CD4-positive, alpha-beta T cell treated with Interleukin-6 at 100 ng/mL for 8 hours (primary cell): ENCODE measurements at places on chromosomes 3 and 15.

DNA sequence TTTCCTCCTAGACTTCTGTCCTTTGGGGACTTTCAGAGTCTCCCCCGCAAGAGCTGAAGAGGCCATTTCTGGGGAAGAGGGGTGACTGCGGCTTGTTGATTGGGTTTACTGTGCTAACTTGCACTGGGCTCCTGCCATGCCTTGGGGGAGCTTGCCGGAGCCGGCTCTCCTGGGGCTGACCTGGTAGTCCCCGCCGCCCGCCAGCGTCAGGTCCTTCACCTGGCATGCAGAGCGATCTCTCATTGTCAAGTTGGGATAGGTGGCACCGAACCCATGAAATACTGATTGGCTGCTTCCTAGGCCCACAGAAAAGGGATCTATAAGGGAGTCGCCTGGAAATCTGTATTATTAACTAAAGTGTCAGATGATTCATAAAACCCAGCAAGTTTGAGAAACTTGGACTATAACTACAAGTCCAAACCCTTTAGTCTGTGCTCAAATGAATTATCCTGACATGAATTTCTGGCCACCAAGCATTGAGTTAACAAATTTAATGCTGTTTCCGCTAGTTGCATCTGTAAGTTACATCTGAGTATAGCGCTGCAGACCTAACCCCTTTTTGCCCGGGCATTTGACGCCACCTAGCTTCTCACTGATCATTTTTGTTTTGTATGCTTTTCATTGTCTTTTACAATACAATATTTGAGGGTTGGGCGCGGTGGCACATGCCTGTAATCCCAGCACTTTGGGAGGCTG is 607 bp upstream of the IMP3 start:
- peak; percentile 69 for DNase-seq

GRCh38 chr15:52076889-52077781 is 35.4 kb downstream of the BCL2L10 start:
- DNase-seq = no peak

- no peak for DNase-seq
Observed at GRCh38 chr3:161137260-161137659, 32.1 kb upstream of the B3GALNT1 start.

GRCh38 chr15:79195802-79196201 is 86.7 kb upstream of the ANKRD34C start:
- DNase-seq = no peak

GRCh38 chr3:172152874-172153273 is 113.5 kb downstream of the FNDC3B start:
- no peak for DNase-seq

DNA sequence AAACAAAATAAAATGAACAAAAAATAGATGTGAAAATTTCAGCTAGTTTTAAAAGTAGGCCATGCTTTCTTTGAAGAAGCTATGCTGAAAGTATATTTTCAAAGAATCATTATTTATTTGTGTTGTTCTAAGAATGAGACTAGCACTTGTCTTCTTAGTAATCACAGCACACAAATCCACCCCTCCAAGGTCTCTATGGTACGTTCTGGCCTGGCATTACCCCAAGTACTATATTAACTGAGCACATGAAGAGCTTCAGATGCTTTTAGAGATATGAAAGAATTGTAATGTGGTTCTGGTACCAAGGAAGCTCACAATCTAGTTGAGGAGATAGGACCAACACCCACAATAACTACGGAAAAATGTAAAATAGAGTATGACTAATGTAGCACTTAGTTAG is 416.5 kb downstream of the PLCL2 start:
- DNase-seq = no peak

GRCh38 chr3:124558991-124559845 is 171.0 kb upstream of the UMPS start:
- no peak for DNase-seq

DNA sequence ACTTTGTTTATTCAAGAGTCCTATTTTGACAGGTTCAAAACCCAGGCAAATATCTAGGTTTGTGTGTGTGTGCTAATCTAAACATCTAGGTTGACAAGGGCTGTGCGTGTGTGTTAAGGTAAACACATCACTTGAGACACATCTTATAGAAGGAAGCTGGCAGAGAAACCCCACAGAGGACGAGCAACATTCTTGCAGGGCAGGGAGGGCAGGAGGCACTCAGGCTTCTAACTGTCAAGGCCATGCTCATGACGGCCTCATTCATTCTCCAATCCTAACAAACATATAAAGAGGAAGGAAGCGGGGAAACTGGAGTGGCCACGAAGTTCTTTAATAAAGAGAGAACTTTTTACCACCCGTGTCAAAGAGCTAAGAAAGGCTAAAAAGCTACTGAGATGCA is 43.4 kb downstream of the SLCO2A1 start:
- no peak for DNase-seq

GRCh38 chr15:51621155-51621765 is 1.3 kb downstream of the DMXL2 start:
- DNase-seq = no peak

DNA sequence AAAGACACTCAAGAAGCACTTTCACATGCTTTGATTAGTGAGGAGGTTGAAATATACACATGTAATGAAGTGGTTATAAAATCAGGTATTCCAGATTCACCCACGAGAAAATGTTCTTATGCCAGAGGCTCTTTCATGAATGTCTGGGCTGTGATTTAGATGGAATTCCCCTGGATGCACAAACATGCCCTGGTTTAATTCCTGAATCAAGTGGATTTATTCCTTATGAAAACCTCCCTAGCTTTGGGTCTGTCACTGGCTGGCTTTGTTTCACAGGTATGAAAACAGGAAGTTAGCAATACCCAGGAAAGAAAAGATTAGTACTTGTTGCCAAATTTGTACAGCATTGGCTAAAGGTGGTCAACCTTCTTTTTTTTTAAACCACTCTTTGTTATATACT is 1123.0 kb downstream of the ROBO1 start:
- DNase-seq = no peak

DNA sequence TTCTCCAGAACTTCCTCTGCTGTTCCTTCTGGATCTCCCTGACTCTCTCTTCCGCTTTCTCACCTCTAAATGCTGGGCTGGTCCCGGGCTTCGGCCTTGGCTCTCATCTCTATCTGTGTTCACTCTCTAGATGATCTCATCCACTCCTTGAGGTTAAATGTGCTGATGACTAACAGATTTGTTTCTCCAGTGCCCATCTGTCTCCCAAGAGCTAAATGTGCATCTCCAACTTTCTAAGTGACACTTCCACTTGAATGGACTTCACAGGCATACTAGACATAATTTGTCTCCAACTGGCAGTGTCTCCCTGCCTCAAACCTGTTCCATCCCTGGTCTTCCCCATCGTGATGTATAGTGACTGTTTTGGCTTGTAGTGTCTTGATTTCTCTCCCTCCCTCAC is 95.3 kb downstream of the ITPR1 start:
- DNase-seq = no peak

DNA sequence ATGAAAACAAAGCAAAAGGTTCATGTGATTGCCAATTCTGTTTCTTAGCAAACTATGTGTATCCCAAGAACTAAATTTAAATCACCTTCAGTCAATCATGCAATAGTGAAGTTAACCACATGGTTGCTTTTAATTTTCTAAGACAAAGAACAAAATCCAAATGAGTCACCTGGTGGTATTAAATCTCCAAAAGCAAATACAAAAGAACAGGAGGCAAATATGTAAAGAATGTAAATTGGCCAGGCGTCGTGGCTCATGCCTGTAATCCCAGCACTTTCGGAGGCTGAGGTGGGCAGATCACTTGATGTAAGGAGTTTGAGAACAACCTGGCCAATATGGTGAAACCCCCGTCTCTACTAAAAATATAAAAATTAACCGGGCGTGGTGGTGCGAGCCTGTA is 54.2 kb upstream of the PIK3R4 start:
- DNase-seq = no peak

DNA sequence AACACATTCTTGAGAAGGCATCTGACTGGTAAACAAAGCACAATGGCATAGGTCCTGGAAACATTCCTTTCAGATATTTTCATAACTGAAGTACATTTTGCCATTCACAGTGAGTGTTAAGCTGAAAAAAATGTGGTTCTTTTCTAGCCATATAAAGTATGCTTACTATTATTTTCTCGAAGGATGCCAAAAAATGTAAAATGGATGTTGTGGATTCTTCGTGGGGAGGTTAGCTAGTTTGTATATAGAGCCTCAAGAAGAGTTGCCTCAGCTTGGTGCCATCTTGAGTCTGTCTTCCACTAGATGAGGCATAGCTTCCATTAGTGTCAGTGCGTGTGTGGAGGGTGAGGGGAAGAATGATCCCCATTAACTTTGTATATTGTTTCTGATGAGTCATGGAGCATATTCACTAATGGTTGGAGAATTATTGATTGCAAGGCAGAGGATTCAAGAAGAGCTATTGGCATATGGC is 4.1 kb downstream of the MBNL1 start:
- DNase-seq = peak; percentile 24

GRCh38 chr3:12509466-12509865 is 25.2 kb downstream of the TSEN2 start:
- no peak for DNase-seq

GRCh38 chr3:66692042-66692765 is 191.4 kb upstream of the LRIG1 start:
- DNase-seq = no peak

GRCh38 chr3:354432-354831 is 157.9 kb downstream of the CHL1 start:
- no peak for DNase-seq

GRCh38 chr15:90901175-90902039 is 1.7 kb upstream of the MAN2A2 start:
- DNase-seq = no peak

DNA sequence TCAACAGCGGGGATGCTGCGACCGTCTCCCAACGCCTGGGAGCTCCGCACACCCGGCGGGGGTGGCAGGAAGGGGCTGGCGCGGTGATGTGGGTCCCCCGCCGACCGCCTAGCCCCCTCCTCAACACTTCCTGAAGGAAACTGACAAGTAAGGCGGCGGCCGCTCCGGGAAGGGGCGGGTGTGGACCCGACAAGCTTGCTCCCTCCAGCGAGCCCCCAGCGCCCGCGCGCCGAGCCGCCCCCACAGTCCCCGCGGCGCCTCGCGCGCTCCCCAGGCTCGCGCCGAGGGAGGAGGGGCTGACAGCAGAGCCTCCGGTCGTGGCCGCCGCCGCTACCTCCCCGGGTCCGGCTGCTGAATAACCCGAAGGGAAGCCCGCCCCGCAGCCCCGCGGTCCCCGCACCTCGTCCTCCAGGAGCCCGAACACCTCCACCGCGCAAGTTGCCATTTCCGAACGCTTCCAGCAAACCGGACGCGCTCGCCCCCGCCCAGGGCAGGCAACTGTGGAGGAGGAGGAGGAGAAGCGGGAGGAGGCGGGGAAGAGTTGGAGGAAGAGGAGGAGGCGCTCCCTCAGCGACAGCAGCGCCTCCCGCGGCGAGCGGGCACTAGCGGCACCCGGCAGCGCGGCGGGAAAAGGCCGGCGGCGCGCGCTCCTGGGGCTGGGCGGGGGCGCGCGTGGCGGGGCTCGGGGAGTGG is at the start of gene NEDD4:
Gene NEDD4 (minus strand): TSS at position 502 of the 693 bp plus-strand sequence. CDS start 57 bp downstream, at position 445.
- peak; percentile 71 for DNase-seq

- DNase-seq = no peak
Observed at GRCh38 chr15:57421551-57421950, 45.2 kb downstream of the CGNL1 start.

DNA sequence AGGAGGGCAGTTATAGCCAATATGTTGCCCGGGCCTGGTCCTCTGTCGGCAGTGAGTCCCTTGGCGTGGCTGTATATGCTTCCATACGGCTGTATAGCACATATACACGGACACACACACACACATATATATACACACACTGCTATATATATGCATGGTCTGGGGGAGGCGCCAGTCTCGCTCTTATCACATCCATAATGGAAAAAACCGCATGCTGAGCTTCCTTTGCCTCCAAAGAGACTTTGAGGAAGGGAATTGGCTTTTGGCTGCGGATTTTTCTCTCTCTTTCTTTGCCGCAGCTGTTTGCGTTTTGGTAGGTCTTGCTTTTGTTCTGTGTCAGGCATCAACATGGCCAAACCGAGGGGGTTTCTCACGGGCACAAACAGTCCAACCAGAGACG is 11.3 kb upstream of the TMEM115 start:
- no peak for DNase-seq

DNA sequence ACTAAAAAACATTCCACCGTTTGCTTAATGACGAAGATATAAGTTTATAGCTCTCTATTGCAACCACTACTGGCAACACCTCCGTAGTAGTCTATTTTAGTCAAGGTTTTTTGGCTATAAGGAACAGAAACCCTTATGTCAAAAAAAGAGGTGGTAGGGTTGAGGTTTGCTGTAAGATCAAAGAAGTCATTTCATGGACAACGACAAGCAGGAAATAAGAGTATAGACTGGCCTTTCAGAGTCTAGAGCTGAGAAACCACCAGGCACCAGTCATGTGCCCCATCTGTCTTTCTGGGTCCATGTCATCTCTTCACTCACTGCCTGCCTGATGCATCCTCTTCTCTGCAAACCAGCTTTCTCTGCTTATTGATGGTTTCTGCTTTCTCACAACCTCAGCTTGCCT is 42.7 kb downstream of the THBS1 start:
- peak; percentile 62 for DNase-seq

DNA sequence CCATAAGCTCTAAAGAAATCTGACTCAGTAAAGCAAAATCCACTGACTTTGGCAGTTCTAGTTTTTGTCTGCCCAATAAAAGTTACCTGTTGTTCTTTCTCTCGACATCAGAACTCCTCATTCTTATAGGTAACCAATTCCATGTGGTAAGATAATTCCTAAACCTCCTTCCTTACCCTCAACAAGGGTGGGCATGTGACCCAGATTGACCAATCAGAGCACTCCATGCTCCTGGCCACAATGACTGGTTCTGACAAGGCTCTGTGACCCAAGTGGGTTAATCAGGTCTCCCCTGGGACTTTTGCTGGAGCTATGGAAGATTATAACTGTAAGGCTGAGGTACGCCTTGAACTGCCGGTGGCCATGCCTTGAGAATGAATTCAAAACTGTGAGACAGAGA is 31.7 kb downstream of the LINS1 start:
- no peak for DNase-seq

- DNase-seq = no peak
Observed at GRCh38 chr3:150610785-150611184, 7.7 kb downstream of the SELENOT start.

- no peak for DNase-seq
Observed at GRCh38 chr3:64368257-64369020, 143.2 kb upstream of the PRICKLE2 start.

DNA sequence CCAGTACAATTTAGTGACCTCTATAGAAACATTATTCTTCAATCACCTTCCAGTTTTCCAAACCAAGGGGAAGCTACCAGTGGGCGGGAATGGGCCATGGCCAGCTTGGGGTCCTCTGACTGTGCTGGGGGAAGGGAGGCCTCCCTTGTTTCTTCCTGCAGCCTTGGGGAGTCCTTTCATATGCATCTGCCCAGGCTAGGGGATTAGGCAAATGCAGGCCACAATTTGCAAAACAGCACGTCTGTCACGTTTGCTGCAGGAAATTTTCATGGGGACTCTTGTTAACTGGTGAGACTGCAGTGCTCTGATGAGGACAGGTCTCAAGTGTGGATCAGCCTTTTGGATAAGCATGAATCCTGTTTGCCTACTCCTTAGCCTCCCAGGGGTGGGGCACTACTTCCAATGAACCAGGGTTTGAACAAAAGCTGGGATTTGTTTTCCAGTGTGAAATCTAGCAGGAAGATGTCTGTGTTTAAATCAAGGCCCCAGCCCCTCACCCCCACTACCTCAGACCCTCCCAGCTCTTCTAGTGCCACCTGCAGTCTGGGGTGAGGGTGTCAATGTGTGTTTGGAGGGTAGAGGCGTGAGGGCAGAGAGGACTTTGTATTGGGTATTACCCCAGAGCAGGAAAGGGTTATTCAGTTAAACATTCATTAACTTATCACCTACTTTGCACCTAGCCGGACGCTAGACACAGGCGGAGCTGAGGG is 219.9 kb downstream of the OPA1 start:
- DNase-seq = no peak

- DNase-seq = no peak
Observed at GRCh38 chr15:72940229-72940622, 112.0 kb upstream of the NEO1 start.
